ENCODE measurements at places on chromosomes 6 and 20. TPM values are rescaled to one million over a fixed set of nuclear protein-coding genes. Genes with fewer than 3 reads are reported as not detected.

BFSP1 gene
- total RNA-seq = 0.49 TPM

RING1 gene
- total RNA-seq = 32.7 TPM

ADAM33 gene
- 119 TPM for total RNA-seq

MYBL2 gene
- total RNA-seq = 1.7 TPM

EYS gene
- not detected for total RNA-seq

FRS3 gene
- 4.4 TPM for total RNA-seq

Data from vagina (tissue), 2 donors.